ENCODE measurements at places on chromosomes 12 and 14. TPM values are rescaled to one million over a fixed set of nuclear protein-coding genes. Genes with fewer than 3 reads are reported as not detected.
A peak's percentile ranks its signal among the peaks of the same experiment; 100 is the strongest.

- peak; percentile 86 for DNase-seq
Measured at GRCh38 chr14:61147381-61147821, 133.7 kb downstream of the TMEM30B start.

- DNase-seq = no peak
Measured at GRCh38 chr14:66881596-66881995, 307.6 kb upstream of the GARIN2 start.

DNA sequence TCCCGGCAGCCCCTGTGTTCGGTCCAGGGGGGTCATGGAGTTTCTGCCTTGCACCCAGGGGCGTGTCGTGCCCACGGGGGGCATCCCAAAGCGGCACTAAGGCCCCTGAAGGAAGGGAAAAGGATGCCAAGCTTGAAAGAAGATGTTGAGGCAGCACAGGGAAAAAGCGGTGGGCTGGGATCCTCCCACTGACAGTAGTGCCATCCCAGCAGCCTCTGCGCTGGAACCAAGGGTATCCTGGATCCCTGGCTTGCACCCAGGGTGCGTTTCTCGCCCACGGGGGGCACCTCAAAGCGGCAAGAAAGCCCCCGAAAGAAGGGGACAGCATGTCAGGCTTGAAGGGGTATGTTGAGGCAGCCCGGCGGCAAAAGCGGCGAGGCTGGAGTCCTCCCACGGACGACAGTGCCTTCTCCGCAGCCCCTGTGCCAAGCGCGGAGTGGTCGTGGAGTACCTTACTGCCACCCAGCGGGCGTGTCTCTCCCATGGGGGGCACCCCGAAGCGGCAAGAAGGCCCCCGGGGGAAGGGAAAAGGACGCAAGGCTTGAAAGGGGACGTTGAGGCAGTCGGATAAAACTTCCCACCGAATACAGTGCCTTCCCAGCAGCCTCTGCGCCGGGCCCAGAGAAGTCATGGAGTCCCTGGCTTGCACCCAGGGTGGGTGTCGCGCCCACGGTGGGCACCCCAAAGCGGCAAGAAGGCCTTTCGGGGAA, 164.4 kb upstream of the ALG10B start:
- no peak for DNase-seq

- no peak for DNase-seq
Measured at GRCh38 chr14:66163023-66163422, 323.1 kb upstream of the CCDC196 start.

DNA sequence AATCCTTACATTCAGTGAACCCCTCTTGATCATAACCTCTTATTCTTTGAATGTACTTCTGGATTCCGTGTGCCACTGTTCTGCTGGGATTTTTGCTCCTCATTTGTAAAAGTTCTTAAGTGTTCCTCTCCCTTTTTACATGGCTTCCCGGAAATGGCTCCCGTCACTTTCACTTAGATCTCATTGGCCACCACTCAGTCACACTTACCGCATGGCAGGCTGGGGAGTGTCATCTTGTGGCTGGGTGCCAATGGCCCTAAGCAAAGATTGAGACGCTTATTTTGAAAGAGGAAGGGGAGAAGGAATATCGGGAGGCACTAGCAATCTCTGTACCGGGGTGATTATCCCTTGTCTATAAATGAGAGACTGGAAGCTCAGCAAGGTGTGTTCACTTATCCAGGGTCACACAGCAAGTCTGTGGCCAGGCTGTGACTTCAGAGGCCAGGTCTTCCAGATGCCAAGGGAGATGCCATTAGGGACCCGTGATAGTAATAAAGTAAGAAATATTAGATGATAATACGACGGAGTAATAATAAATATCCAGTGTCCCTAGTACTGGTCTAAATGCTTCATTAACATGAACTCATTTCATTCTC, 68.8 kb downstream of the RNFT2 start:
- no peak for DNase-seq

DNA sequence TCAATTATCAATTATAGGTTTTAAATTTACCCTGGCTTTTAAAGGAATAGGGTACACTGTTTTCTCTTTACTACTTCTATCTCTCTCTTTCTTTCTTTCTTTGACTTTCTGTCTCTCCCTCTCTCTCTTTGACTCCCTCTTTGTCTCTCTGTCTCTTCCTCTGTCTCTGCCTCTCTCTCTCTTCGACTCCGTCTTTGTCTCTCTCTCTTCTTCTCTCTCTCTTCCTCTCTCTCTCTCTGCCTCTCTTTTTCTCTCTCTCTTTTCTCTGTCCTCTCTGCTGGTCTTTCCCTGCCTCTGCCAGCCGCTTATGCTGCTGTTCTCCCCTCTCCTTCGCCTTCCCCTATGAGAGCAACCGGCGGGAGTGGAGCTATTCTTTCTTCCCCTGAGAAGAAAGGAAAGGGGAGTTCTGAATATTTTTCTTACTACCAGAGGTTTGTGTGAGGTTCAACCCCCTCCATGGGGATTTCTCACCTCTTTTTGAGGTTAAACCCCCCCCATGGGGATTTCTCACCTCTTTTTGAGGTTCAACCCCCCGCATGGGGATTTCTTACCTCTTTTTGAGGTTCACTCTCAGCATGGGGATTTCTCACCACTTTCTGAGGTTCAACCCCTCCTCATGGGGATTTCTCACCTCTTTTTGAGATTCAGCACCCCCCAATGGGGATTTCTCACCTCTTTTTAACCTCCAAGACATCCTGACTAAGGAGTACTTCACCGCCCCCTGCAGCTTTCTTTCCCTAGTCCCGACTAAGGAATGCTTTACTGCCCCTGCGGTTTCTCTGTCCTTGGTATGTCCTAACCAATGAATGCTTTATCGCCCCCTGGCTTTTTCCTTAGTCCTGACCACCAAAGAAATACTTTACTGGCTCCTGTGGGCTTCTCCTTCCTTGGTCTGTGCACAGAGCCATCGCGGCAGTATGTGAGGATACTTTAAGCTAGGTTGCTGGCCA, 27.4 kb upstream of the DDHD1 start:
- DNase-seq = no peak

DNA sequence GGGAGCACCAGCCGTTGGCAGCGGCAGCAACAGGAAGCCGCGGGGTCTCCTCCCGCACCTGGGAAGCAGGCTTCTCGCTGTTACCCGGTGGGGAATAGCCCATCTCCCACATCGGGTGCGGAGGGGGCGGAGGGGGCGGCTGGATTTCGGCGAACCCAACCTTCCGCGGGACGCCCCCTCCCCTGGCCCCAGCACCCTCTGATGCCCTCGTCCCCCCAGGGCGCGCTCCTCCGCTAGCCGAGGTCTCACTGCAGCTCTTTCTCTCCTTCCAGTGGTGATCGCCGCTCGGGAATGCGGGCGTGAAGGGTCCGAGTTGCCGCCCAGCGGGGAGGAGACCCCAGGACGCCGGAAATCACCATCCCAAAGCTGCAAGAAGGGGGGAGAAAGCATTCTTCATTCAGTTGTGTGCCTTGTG, 303 bp downstream of the SAMD4A start:
- no peak for DNase-seq

- no peak for DNase-seq
Measured at GRCh38 chr12:110545812-110546211, 37.3 kb downstream of the PPTC7 start.

- DNase-seq = no peak
Measured at GRCh38 chr14:52926953-52927352, 23.9 kb downstream of the FERMT2 start.

- DNase-seq = peak; percentile 60
Measured at GRCh38 chr12:67807814-67808213, 159.3 kb downstream of the DYRK2 start.

DNA sequence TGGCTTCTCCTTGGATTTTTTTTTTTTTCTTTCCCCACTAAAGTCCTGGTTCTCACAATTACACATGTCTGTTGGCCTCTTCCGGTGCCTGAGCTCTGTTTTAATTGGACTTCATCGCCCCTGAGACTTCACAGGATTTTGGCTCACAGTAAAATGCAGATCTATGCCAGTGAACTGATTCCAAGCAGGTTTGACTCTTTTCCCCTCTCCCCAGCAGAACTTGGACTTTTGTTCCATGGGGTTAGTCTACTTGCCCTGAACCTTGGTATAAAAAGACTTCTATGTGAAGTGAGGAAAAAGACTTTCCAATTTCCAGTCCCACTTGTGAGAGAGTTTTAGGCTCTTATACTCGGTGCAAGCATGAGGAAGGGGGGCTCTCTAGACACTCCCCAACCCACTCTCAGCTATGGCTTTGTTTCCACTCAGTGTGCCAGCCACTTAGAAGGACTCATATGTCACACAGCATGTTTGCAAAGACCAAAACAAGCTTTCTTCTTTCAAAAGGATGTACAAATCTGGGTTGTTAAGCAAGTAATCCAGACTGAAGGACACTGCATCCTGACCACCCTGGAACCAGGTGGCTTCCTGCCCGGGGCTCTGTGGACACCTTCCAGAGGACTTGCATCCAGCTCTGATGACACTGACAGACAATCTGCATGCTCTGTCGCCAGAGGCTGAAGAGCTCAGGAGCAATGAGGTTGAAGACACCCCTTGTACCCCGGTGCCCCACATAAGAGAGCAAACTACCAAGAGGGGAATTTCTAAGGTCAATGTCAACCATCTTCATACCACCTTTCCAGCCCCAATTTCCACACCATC, 221.9 kb upstream of the EGLN3 start:
- DNase-seq = peak; percentile 55

GRCh38 chr12:2739832-2740641, 54.7 kb upstream of the FKBP4 start:
- peak; percentile 26 for DNase-seq

DNA sequence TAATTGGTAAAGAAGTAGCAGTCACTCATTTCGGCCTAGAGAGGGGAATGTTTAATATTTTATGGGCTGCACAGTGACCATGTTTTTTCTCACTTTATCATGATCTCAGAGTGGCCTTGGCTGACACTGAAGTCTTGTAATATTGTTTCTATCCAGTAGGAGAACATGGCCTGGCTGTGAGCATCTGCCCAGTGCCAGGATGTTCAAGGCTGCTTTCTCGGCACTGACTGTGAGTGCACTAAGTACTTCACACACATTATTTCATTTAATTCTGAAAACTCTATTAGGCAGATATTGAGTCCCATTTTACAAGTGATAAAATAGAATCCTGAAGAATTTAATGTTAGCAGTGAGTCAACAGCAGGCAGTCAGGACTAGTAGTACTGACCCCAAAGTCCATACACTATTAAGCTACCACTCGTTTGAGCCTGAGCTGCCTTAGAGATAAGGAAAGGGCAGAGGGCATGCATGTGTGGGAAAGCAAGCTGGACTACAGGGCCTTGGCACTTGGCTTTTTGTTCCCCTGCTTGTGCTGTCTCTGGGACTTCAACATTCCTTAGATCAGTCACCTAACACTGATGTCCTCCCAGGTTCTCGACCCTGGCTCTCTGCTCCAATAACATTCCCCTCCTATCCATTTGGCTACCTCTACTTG, 42.2 kb upstream of the APPL2 start:
- no peak for DNase-seq

DNA sequence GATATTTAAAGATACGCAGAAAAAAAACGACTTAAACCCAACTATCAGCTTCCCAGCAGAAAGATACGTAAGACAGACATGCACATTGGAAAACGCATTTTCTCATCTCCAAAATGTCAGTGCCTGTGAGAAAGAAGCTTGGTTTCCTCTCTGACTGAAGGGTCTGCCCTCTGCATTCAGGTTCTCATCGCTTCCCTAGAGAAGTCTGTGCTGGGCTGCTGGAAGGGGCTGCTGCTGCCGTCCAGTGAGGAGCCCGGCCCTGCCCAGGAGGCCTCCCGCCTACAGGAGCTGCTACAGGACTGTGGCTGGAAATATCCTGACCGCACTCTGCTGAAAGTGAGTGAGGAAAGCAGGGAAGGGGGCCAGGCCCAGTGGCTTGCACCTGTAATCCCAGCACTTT, 4.7 kb upstream of the PFDN5 start:
- no peak for DNase-seq

GRCh38 chr12:99427104-99427503, 220.4 kb upstream of the GARIN6 start:
- no peak for DNase-seq

DNA sequence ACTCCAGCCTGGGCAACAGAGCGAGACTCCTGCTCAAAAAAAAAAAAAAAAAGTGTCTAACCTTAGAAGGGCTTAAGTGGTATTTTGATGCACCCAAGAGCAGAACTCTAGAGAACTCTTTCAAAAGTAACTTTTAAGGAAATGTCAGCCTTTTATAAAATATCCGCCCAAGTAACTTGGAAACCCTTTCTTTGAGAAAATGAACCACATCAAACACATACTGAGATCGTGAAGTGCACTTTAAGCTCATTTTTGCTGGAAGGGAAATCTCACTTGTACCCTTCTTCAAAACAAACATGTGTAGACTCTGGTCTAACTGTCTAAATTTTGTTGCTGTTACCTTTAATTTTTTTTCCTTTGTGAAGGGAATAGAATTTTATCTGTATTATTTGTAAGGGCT, 5.5 kb downstream of the C12orf56 start:
- no peak for DNase-seq

- no peak for DNase-seq
Measured at GRCh38 chr14:57086271-57087162, 182.2 kb downstream of the EXOC5 start.

DNA sequence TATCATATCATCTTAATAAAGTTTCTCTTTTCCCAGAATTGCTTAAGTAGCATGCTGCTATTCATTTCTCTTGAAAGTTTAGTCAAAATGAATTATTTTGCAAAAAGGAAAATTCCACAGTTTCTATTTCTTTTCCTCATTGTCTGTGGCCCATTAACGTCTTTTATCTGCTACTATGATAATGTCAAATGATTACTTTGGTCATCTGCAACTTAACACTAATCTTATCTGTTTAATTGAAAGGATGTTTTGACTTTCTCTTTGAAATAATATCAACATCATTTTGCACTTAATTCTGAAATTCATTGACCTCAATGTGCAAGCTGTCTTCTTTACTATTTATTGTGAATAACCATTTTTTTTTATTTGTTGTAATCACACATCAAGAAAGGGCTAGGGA, 146.5 kb upstream of the SLCO1C1 start:
- no peak for DNase-seq

- DNase-seq = no peak
Measured at GRCh38 chr14:22971152-22971551, 11.2 kb downstream of the AJUBA start.

DNA sequence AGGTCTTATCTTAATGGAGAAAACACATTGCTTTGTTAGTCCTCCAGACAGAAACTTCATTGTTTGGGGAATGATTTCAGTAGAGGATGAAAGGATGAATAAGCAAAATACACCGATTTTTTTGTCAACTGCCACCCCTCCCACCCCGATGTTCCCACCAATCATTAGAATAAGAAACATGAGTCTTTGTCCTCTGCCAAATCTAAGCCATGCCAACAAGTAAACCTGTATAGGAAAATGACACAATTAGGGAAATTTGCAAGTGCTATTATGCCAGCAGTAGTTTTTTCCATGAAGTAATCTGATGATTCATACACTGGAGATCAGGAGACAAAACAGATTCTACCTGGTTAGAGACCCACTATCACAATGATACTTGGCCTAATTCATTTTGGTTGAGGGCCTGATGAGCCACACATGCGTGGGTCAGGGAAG, 35.9 kb downstream of the FLRT2 start:
- peak; percentile 38 for DNase-seq

- DNase-seq = no peak
Measured at GRCh38 chr14:74008843-74009499, 10.1 kb downstream of the ENTPD5 start.

FOXN4 gene
- polyA plus RNA-seq = 0.14 TPM

RTL1 gene
- polyA plus RNA-seq = 53.8 TPM

STYK1 gene
- not detected for polyA plus RNA-seq

DLGAP5 gene
- 13.0 TPM for polyA plus RNA-seq

AMN gene
- polyA plus RNA-seq = 0.34 TPM

VASH1 gene
- 52.9 TPM for polyA plus RNA-seq
